ENCODE measurements at places on chromosomes 4 and X.

- DNase-seq, result no peak
Observed at GRCh38 chr4:146957237-146957636, 11.6 kb upstream of the TTC29 start.

DNA sequence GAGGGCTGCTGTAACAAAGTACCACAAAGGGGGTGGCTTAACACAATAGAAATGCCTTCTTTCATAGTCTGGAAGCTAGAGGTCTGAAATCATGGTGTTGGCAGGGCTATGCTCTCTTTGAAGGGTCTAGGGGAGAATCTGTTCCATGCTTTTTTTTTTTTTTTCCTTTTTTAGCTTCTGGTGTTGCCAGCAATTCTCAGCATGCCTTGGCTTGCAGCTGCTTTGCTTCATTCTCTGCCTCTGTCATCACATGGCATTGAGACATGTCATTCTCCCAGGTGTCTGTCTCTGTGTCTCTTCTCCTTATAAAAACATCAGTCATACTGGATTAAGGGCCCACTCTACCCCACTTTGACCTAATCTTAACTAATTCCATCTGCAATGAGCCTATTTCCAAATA lies 78.6 kb upstream of the BOD1L1 start:
- no peak for DNase-seq

DNA sequence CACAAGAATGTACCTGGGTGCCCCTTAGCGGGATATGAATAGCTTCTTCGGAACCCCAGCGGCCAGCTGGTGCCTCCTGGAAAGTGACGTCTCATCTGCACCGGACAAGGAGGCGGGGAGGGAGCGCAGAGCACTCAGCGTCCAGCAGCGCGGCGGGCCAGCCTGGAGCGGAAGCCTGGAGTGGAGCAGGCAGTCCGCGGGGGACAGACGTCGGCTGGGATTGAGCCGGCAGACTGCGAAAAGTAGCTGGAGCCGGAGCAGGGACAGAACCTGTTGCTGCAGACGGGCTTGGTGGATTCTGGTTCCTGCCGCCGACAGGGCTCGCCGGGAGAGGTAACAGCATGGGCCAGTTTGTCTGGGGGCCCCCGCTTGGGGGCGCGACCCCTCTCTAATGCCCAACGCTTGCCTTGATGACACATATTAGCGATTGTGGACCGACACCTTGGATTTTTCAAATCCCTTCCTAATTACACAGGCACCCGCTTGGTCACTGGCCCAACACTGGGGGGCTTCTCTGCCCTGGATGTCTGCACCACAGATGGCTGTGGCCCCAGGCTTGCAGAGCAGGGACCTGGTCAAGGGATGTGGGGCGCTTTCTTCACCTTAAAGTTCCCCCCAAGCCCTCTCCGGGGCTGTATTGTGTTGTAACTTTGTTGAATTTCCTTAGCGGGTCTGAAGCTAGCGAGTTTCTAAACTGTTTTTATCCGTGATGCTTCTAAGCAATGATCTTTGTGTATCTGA lies at the start of gene NPFFR2:
TSS of gene NPFFR2 (plus strand) at position 133 of the 741 bp plus-strand sequence. CDS start 96,592 bp downstream, outside the sequence.
- no peak for DNase-seq

- no peak for DNase-seq
Observed at GRCh38 chrX:13094828-13095341, 50.5 kb upstream of the FAM9C start.

DNA sequence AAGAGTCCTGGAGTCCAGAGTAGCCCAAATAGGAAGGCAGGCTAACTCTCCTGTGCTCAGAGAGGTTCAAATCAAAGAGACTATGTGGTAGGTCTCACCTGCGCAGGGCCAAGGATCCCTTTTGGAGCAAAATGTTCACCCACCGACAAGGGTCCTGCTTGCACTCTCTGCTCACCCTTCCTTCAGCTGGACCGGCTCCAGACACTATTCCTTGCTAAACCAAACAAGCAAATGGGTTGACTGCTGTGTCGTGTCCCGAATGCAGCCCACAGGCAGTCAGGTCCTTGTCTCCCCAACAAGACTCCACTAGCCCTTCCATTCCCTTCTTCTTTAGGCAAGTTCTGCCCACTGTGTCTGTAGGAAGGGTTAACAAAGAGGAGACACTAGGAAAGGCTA lies 760 bp downstream of the TRMT2B start:
- no peak for DNase-seq

DNA sequence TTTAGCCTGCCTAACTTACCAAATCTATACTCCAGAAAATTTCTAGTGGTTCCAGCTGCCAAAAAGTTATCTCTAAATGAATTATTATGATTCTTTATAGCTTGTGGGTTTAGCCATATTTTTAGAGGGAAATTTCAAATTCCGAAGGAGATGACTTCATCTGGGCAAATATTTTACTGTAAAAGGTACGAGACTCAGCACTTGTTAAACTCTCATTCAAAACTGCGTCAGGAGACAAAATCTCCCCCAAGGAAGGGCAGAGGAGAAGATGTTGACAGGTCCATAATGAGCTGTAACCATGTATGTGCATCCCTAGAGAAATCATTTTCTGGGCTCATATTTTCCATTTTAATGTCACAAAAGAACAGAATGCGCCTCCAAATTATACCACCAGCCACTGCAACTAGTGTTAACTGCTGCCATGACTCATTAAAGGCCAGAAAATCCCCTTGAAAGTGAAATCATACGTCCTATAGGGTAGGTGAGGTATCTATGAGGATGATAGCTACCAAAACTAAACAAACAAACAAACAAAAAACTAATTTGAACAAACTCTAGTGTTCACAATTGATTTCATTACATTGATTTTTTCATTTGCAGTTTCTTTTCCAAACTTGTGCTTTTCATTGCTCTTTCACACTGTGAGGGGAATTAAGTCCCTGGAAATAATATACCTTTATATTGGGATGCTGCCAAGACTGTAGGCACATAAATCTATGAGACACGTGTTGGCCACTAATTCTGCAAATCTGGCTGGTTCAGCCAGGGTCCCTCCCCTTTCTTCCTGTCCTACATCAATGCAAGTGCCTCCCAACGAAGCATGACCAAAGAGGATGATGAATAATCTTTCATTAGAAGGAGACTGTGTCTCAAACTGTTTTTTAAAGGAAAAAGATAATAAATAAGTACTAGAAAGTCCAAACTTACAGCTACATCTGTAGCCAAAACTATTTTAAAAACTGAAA lies 85.8 kb downstream of the ARHGAP6 start:
- no peak for DNase-seq

GRCh38 chr4:2865196-2865780 lies 21.6 kb downstream of the ADD1 start:
- DNase-seq, result no peak

- no peak for DNase-seq
Observed at GRCh38 chr4:74473155-74473811, 28.3 kb downstream of the AREG start.

DNA sequence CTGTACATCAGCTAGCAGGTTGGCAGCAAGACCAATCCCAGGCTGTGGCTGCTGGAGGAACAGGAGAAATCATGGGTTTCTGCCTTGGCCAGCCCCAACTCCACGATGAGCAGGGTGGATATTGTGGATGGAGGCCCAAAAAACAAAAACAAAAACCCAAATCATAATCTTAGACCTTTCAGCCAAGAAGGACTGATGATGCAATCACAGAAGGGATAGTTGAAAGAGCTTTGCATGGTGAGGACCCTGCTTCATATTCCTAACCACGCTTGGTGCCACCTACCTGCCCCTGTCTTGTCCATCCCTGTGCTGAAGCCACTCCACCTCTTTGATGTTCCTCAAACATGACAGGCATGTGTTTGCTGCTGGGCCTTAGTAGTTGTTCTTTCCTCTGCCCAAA lies 68.8 kb upstream of the CT45A1 start:
- no peak for DNase-seq

DNA sequence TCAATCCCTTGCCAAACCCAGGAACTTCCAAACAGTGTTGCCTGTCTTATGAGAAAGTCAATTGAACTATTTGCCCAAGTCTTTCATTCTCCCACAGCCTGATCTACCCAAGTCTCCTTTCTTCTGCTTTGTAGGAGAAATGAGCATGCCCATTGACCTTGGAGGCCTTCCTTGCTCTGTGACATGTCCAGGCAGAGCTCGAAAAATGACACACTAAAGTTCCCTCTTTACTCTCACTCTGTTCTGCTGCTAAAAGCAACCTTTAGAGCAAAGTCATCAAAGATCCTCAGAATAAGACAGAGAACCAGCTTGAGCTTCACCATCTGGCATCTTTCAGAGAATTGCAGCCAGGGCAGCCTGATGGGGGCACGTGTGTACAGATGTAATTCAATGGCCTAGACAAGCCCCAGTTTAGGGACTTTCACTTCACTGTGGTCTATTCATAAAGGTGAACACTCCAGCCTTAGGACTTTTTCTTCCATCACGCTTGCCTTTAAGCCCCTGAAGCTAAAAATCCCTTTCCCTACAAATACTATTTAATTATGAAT lies 136.4 kb downstream of the AMELX start:
- no peak for DNase-seq

DNA sequence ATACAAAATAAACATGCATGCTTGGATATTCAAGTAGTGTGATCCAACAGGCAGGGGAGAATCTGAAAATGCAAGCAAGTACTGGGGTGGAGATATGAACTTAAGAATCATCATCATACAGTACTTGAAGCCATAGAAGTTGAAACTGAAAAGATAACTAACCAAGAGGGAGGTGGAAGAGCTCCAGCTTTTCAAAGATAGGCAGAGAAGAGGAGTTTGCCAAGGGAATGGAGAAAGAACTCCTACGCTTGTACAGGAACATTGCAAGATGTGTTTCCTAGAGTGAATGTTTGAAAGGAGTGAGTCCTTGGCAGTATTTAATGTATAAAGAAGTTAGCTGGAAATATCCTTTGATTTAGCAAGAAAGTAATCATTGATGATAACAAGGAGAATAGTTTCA lies 106.2 kb upstream of the FRMPD4 start:
- no peak for DNase-seq

DNA sequence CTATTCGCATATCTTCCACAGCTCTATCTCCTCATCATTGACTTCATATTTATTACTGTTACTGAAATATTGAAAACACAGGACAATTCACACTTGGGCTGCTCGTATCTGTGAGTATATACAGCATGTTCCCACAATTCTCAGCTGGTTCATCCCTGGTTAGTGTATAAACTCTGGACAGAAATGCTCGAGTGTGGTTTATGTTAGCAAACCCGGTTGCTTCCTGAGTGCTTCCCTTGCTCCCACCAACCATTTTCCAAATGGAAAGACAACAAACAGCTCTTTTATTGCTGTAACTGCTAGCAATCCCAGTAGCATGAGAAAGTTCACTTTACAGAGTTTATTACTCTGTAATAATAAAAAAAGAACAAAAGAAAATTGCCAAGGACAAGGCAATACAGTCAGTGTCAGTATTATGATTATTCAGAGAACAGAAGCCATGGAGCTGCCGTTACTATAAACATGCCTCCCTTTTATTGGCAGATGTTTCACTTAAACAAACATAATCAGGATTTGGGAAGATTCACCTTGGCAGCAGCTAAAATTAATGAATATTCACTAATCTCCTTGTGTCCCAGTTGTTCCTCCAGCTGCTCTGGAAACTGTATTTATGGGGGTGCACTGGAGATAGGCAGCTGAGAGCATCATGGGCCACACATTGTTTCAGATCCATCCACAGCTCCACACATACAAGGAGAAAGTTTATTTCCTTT lies 134.1 kb upstream of the GUCY1A1 start:
- DNase-seq, result no peak

- DNase-seq, result no peak
Observed at GRCh38 chrX:122220644-122221373, 963.3 kb upstream of the GRIA3 start.

DNA sequence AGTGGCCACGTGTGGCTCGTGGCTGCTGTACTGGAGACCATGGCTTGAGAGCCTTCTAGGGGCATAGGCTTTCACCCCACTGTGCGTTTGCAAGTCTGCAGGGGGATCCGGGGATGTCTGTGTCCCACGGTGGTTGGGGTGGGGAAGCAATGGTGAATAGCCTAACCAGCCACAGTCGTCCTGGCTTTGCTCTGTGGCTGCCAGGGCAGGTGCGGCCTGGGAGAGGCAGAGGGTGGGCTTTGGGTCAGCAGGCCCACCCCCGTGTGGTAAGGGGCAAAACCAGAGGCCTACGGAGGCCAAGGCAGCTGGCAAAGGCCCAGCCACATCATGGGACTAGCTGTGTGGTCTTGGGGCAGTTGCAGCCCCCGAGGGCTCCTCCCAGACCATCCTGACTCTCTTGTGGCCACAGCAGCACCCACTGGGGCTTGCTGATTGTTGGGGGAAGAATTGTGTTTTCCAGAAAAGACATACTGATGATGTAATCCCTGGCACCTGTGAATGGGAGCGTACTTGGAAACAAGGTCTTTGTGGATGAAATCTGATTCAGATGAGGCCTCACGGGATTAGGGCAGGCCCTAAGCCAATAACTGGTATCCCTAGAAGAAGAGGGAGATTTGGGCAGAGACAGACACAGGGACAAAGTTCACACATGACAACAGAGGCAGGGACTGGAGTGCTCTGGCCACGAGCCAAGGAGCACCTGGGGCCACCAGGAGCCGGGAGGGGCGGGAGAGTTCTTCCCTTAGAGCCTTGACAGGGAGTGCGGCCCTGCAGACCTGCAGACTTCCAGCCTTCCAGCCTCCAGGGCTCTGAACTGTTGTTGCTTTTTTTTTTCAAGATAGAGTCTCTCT lies 2.9 kb downstream of the CPZ start:
- no peak for DNase-seq

DNA sequence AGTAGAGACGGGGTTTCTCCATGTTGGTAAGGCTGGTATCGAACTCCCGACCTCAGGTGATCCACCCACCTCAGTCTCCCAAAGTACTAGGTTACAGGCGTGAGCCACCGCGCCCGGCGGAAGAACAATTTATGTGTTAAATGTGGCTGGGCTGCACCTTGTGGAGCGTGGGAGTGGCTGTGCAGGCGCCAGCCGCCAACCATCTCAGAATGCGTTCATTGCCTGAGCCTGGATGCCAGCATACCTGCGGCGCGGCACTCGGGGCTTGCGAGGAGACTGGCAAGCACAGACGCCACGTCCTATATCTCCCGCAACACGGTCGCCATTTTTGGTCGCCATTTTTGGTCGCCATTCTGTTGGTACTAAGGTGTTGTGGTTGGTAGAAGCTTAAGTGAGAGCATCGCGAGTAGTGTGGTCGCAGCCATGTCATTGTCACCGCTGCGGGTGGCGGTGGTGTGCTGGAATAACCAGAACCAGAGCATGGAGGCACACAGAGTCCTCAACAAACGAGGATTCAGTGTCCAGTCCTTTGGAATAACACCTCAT lies 193.6 kb upstream of the HTR2C start:
- DNase-seq, result no peak

All from D721Med (cell line).